ENCODE measurements at places on chromosomes 7 and 10.

GRCh38 chr7:80107278-80107677 is 27.4 kb upstream of the GNAI1 start:
- DNase-seq, result no peak

GRCh38 chr7:105910172-105910571 is 33.8 kb upstream of the ATXN7L1 start:
- no peak for DNase-seq

GRCh38 chr7:70790215-70791073 is 341.5 kb upstream of the GALNT17 start:
- no peak for DNase-seq

DNA sequence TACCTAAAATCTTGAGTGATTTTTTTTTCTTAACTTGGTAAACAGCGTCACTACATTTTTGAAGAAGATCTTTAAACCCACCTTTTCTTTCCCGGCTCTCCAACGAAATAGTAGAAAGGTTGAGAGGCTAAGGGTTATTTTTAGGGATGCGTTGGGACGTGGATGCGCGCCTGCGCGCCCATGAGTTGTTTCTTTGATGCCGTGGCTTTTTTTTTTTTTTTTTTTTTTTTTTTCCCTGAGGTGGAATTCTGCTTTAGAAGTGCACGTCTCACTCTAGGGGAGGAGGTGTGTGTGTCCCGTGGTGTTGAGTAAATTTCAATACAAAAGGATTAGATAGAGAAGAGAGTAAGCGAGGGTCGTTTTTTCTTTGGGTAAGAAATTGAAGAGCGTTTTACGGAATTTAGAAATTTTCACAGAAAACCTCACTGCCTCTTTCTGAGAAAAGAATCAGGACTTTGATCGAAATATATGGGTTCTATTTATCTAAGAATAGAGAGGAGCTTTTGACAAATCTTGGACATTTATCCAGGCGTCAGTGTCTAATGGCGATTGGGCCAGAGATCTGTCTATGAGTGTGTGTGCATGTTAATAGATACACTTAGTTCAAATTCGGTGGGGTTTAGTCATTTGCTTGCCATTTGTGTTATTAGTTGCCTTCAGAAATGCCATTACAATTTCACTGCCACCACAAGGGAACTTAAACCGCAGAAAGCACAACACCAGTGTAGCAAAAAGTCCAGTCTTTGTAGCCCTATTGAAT is 1.2 kb upstream of the SP8 start:
- no peak for DNase-seq

- DNase-seq, result no peak
Observed at GRCh38 chr10:112984756-112985155, 34.7 kb downstream of the TCF7L2 start.

DNA sequence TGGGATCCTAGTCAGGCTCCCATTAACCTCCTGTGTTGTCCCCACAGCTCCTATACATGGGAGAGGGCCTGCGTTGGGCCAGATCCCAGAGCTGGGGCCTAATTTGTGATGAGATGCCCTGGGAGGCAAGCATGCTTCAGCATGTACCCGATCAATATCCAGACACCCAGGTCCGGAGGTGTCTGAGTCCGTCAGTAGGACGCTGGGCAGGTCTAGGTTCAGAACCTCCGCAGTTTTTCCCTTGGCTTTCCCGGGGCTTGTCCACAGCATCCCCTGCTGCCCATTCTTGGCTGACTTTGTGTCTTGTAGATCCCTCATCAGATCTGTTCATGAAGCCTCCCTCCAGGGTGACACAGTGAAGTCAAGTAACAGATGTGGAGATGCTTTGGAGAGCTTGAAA is 32.7 kb upstream of the RBAK start:
- peak; percentile 6 for DNase-seq

DNA sequence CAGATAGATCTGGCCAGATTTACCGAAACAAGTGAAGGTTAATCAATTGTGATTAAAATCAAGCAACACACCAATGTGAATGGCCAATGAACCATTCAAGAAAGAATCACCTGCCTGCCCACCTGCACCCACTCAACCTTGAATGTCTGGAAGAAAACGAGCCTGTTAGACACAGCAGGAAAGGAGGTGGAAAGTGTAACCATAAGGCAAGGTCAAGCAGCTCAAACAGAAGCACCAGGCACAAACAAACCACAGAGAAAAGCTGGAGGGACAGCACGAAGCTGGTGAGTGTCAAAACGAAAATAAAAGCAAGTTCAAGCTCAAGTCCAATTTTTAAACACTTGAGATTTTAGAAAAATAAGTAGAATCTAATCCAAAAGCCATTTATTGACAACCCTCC is 64.9 kb downstream of the STEAP1B start:
- no peak for DNase-seq

DNA sequence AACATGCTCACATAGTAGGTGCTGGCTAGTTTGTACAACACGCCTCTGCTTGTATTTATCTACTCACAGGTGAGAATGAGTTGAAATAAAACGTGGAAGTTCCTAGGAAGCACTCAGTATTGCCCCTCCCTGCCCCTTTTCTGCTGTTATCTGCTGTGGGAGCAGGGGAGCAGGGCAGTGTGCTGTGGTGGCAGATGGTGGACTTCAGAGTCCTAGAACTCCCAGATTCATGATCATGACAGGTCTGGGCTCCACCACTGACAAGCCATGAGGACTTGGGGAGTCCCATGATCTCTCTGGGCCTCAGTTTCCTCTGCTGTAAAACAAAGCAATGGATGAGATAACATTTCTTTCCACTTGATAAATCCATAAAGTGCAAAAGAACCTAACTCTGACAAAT is 11.6 kb upstream of the PRKCQ start:
- no peak for DNase-seq

DNA sequence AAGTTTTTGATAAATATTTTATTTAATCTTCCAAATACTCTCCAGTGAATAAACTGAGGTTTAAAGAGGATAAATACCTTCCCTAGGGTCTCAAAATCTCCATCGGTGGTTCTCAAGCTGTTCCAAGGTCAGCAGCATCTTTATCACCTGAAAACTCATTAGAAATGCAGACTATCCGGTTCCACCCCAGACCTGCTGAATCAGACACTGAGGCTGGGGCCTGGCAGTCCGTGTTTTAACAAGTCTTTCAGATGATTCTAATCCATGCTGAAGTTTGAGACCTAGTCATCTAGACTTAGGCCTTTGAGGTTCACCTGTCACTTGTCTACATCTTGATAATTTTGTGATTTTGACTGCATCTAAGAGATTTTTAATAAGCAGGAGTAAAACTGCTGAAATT is 37.5 kb downstream of the PLEKHA8 start:
- DNase-seq, result no peak

DNA sequence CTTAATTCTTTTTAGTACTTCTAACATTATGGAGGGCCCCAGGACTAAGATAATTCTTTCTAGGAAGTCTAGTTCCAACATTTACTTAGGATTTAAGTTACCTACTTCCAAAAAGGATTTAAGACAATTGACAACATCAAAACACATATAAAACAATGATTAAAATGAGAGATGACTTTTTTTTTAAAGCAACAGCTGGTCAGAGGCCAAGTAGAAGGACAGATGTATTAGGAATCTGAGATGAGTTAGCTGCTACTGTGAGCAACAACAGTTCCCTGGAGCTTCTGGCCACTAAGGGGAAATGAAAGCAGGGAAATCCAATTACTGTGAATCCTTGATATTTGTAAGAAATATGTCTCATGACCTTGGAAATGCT is 222.3 kb downstream of the PHTF2 start:
- no peak for DNase-seq

All from activated CD8-positive, alpha-beta memory T cell treated with anti-CD3 and anti-CD28 coated beads, Interleukin-2, amount 50 U/mL, for 48 hours (primary cell).